Endothelial cell (in vitro differentiated cells): ENCODE measurements at places on chromosomes 3 and 15. TPM values are rescaled to one million over a fixed set of nuclear protein-coding genes. Genes with fewer than 3 reads are reported as not detected.

DNA sequence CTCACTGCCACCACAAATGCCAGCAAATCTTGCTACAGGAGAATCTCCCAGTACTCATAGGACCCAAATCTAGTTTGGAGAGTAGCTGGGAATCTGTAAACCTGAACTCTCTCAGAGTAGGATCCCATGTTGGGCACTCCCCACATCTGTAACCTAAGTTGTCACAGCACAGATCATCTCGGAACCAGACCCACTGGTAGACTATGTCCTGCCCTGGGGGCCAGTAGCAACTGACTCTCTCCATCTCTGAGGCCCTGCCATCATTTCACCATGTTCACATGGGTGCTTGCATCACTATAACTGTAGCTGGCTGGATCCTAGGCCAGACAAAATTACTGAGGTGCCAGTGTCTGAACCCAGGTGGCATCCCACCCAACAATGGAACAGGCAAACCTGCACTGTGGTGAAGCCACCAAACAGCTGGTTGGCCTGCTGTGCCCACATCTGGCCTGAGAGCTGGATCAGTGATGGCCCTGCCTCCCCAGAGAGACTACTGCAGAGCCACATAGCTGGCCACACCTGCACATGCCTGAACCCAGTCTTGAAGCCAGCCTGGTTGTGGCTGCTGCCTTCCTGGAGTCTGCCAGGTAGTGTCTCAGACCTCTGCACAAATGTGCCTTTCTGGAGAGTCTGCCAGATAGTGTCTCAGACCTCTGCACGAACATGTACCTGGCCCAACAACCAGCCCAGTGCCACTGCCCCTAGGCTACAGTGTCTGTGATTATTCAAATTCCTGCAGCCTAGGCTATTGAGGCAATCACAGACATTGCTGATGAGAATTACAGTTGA is 82.0 kb downstream of the ISL2 start:
- H3K27ac ChIP-seq: no peak overlapping the region
- no peaks in the 10 kb centered on the region for H3K36me3 ChIP-seq
- no peak for DNase-seq
- H3K4me3 ChIP-seq: no peak overlapping the region

- H3K27me3 ChIP-seq: no peaks in the 10 kb centered on the region
- no peaks in the 10 kb centered on the region for H3K36me3 ChIP-seq
- DNase-seq: no peak
- H3K4me1 ChIP-seq: no peaks in the 10 kb centered on the region
Observed at GRCh38 chr3:115169808-115170207, 22.7 kb upstream of the ZBTB20 start.

DNA sequence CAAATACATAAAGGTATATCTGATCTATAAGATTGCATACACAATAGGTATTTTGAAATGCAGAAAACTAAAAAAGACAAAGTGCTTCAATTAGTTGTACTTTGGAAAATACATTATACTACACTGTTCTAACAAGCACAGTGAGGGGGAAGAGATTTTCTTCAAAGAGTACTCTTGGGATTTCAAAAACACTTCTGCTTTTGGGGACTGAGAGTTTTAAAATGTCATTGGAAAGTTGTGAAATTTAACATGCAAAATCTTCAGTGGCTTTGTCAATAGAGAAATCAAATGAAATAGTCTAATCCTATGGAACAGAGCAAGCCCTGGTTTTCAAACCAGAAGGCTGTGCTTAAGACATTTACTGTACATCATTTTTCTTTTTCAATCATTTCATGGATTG is 322.2 kb upstream of the SEMA6D start:
- no peak overlapping the region for H3K4me3 ChIP-seq
- H3K4me1 ChIP-seq: peaks cover 4% of the 10 kb centered on the region
- no peaks in the 10 kb centered on the region for H3K36me3 ChIP-seq
- peaks cover 3% of the 10 kb centered on the region for H3K27me3 ChIP-seq
- DNase-seq: no peak

DNA sequence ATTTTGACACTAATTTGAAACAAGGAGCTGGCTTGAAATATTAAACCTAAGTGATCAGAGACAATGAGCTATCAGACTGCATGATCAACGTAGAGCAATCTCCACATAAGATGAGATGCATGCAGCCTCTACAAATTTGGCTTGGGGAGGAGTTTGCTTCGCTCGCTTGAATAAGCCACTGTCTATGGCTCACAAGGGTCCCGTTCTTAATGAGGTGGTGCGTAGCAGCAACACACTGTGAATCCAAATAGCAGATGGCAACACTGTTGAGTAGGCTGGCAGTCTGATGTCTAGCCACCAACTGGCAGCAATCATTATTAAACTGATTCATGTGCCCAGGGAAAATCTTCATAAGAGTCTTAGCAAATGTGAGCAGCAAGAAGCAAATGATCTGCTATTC is 125.4 kb upstream of the CCDC54 start:
- H3K36me3 ChIP-seq: peaks cover 3% of the 10 kb centered on the region
- no peak overlapping the region for H3K27ac ChIP-seq
- no peak overlapping the region for H3K4me3 ChIP-seq

Gene LRTM1
- not detected for total RNA-seq

DNA sequence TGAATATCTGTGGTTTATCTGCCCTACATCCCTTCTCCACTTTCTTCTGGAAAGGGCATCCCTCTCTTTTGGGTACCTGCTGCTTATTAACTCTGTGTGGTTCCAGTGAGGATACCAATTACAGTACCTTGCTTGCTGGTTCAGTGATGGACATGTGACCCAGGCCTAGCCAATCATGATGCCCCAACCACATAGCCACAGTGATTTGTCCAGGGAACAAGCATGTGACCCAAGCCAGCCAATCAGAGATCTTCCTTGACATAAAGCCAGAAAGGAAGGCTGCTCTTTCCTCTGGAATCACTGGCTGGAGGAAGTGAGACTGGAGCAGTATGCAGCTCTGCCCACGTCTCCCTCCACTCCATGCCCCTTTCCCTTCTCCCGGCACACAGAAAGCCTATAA is 10.9 kb upstream of the TMEM158 start:
- no peaks in the 10 kb centered on the region for H3K27me3 ChIP-seq
- H3K4me1 ChIP-seq: no peaks in the 10 kb centered on the region
- no peak for DNase-seq
- H3K27ac ChIP-seq: no peak overlapping the region
- peaks cover 3% of the 10 kb centered on the region for H3K36me3 ChIP-seq

- no peaks in the 10 kb centered on the region for H3K27me3 ChIP-seq
- no peak overlapping the region for H3K27ac ChIP-seq
- no peaks in the 10 kb centered on the region for H3K4me1 ChIP-seq
- DNase-seq: no peak
Observed at GRCh38 chr3:152466784-152467183, 198.1 kb downstream of the MBNL1 start.

Gene FOXL2
- total RNA-seq: 6.8 TPM

DNA sequence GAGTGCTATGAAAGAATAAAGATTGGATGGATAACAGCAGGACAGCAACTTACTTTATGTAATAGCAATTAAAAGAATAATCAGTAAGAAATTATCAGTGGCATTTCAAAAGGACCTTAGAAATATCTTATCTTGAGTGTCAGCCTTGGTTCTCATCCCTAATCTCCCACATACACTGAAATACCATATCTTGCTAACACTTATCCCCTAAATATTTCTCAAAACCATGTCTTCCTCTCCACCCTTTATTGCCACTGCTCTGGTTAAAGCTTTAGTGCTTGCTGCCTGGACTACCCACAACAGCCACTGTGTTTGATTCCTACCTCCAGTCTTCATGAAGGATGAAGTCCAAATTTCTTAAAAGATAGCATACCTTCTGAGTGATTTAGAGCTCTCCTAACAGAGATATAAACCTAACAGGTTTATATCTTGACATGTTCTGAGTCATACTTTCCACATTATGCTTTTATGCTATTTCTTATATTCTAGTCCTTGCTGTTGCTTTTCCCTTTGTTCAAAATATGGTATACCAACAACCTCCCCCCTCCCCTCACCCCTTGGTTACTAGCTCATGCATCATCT is 202.8 kb downstream of the RSRC1 start:
- no peak overlapping the region for H3K27ac ChIP-seq
- no peak for DNase-seq
- H3K36me3 ChIP-seq: no peaks in the 10 kb centered on the region
- no peaks in the 10 kb centered on the region for H3K4me1 ChIP-seq
- H3K27me3 ChIP-seq: no peaks in the 10 kb centered on the region

Gene CYP19A1
- not detected for total RNA-seq

Gene C3orf62
- total RNA-seq: 3.8 TPM

DNA sequence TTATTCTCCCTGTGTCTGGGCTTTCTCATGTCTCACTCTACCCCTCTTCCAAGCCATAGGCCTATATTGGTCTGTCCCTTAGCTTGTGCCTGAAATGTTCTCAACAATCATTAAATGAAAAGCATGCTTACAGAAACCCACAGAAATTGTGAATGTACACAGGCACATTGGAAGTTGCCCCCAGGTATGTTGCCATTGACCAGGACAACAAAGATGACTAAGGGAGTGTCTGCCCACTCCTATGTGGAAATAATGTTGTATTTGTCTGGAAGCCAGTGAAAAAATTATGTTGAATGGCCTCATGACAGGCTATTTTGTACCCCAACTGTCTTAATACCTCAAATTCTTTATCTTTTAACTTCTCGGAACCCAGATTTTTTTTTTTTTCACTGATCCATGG is 102.0 kb downstream of the TPRG1 start:
- no peak for DNase-seq
- no peaks in the 10 kb centered on the region for H3K27me3 ChIP-seq
- H3K27ac ChIP-seq: no peak overlapping the region
- no peaks in the 10 kb centered on the region for H3K4me1 ChIP-seq

DNA sequence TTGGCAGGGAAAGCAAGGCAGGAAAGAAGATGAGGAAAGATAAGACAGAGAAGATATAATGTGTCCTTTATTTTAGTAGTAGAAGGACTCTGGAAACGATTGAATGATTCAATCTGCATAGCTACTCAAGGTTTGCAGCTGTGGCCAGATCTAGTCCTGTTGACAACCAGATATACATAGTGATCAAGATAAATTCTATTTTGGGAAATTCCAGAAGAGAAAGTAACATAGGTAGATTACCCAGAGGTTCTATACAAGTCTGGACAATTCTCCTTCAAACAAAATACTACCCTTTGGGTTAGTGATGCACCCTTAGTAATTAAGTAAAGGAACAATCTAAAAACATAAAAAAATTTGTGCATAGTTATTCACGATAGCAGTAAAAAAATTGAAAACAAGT is 9.4 kb downstream of the TERC start:
- H3K27me3 ChIP-seq: peaks cover 2% of the 10 kb centered on the region
- H3K4me3 ChIP-seq: no peak overlapping the region
- H3K36me3 ChIP-seq: no peaks in the 10 kb centered on the region
- peaks cover 4% of the 10 kb centered on the region for H3K4me1 ChIP-seq
- H3K27ac ChIP-seq: no peak overlapping the region
- no peak for DNase-seq

GRCh38 chr3:195113048-195113447 is 157.9 kb downstream of the XXYLT1 start:
- H3K4me3 ChIP-seq: no peak overlapping the region
- peaks cover 36% of the 10 kb centered on the region for H3K4me1 ChIP-seq
- peaks cover 6% of the 10 kb centered on the region for H3K27me3 ChIP-seq
- peaks cover 5% of the 10 kb centered on the region for H3K36me3 ChIP-seq

DNA sequence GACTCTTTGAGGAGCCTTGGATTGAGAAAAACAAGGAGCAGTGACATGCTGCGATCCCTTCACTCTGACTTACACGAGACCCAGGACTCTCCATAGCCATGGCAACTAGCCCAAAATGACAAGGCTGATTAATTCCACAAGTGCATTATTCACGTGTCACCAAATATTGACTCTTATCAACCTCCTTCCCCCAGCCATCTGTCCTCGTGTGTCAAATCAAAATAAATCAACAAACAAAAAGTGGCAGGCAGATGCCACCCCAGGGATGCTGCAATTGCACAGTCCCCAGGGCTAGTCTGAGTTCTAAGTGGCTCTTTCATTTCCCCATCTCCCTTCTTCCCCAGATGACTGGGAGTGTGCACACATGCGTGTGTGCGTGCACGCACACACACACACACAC is 104.9 kb downstream of the AQP9 start:
- no peak overlapping the region for H3K27ac ChIP-seq
- H3K4me3 ChIP-seq: no peak overlapping the region
- peaks cover 1% of the 10 kb centered on the region for H3K27me3 ChIP-seq
- peaks cover 7% of the 10 kb centered on the region for H3K4me1 ChIP-seq
- DNase-seq: no peak

Gene CNTN3
- total RNA-seq: 0.62 TPM

DNA sequence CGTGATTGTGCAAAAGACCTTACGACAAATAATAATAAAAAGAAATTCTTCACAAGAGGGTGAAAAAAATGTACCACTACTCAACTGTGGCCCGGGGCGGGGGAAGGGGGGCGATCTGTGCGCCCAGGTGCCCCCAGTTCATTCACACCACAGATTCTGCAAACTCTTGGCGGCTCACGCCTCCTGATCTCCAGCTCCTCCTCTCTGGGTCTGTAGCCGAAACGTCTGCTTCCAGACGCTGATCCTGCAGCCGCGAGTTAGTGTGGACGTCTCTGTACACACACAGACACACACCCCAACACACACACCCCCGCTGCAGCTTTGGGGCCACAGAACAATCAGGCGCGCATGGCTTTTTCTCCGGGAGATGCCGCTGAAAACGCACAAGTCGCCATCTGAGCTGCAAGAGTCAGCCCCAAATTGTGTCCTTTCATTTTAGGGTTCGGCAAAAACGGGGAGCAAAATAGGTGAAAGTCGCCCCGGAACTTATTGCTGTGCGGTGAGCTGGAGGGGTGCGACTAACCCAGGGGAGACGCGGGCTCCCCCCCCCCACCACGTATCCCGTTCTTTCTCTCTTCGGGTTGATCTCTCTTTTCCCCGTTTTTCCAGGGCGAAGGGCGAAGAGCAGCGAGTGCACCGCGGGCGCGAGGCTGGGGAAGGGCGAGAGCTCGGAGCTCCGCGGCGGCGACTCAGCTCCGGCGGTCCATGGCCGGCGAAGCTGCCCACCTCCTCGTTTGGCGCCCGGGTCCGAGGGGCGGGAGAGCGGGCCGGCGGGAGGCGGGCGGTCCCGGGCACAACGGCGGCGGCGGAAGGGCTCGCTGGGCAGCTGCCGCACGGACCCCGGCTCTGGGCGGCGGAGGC is 505 bp upstream of the WNT5A start:
- H3K27ac ChIP-seq: no peak overlapping the region
- H3K4me1 ChIP-seq: peaks cover 52% of the 10 kb centered on the region
- H3K4me3 ChIP-seq: peak overlapping the region; percentile 90
- peaks cover 16% of the 10 kb centered on the region for H3K27me3 ChIP-seq
- peaks cover 9% of the 10 kb centered on the region for H3K36me3 ChIP-seq
- DNase-seq: peak; percentile 39

DNA sequence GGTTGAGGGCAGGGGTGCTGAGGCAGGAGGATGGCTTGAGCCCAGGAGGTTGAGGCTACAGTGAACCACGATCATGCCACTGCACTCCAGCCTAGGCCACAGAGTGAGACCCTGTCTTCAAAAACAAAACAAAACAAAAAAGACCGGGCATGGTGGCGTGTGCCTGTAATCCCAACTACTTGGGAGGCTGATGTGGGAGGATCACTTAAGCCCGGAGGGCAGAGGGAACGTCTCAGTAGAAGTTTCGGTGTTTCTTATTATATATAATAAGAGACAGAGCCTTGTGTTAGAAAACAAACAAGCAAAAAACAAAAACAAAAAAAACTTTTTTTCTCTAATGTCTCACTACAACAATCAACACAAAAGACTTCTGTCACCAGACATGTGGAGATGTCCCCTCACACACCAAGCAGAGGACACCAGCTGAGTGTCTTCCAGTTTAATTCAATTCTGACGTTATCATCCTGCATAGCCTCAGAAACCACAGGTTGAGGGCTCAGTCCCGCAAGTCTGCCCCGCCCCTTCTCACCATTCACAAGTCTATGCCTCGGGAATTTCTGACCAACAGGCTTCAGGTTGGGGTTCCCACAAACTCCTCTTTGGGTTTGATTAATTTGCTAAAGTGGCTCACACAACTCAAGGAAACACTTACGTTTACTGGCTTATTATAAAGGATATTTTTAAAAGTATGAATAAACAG is 24.0 kb upstream of the EIF4A2 start:
- H3K27ac ChIP-seq: no peak overlapping the region
- no peak overlapping the region for H3K4me3 ChIP-seq
- H3K36me3 ChIP-seq: no peaks in the 10 kb centered on the region
- H3K27me3 ChIP-seq: no peaks in the 10 kb centered on the region
- no peaks in the 10 kb centered on the region for H3K4me1 ChIP-seq
